ENCODE measurements at places on chromosomes 12 and 14. TPM values are rescaled to one million over a fixed set of nuclear protein-coding genes. Genes with fewer than 3 reads are reported as not detected.

DNA sequence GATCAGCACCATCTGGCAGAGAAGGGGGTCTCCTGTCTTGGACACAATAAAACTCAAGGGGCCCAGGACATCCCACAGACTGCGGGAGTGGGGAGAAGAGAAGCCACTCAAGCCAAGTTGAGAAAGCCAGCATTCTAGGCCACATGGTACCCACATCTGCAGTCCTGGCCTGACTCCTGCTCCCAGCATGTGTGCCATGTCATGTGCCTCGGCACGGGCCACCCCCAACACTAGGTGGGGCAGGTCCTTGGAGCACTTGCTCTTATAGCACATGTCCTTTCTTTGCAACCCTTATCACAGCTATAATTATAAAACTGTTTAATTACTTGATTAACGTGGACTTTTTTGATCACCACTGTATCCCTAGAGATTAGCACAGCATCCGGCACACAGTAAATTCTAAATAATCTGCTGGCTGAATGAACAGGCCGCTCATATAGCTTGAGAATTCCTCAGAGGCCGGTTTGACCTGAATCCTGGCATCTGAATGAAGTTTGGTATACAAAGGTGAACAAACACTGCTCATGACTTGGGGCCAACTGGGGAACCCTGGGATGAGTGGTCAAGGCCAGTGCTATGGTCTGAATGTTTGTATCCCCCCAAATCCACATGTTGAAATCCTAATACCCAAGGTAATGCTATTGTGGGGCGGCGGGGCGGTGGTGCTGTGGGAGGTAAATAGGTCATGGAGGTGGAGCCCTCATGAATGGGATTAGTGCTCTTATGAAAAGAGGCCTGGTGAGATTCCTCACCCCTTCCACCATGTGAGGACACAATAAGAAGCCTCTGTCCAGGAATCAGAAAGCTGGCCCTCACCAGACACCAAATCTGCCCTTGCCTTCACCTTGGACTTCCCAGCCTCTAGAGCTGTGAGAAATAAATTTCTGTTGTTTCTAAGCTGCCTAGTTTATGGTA, 6.6 kb downstream of the NCKAP5L start:
- H3K27me3 ChIP-seq = no peaks in the 10 kb centered on the region
- peaks cover 52% of the 10 kb centered on the region for H3K4me1 ChIP-seq
- H3K36me3 ChIP-seq = no peaks in the 10 kb centered on the region
- no peak for DNase-seq
- no peak overlapping the region for H3K4me3 ChIP-seq

DNA sequence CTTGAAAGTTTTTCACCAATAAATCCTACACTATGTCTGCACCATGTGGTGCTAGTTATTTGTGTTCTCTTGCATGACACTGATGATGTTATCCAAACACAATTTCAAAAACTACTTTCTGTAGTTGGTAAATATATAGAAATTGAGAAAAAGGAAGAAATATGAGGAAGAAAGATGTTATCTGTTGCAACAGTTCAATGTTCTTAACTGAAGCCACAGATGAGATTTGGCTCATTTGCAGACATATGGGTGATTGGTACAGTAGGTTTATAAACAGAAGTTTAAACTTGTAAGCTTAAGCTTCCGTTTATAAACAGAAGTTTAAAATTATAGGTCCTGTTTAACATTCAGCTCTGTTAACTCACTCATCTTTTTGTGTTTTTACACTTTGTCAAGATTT, at the start of gene CLEC12A:
Gene CLEC12A, plus strand, starts transcription at position 229 of the 400 bp plus-strand sequence. CDS start 188 bp downstream, outside the sequence.
- no peak within 1 kb of the TSS for H3K4me3 ChIP-seq
- H3K4me1 ChIP-seq = no peaks in the 10 kb centered on the region
- H3K36me3 ChIP-seq = no peaks in the 10 kb centered on the region
- H3K27ac ChIP-seq = no peak within 1 kb of the TSS
- no peaks in the 10 kb centered on the region for H3K27me3 ChIP-seq
- no peak for DNase-seq

DNA sequence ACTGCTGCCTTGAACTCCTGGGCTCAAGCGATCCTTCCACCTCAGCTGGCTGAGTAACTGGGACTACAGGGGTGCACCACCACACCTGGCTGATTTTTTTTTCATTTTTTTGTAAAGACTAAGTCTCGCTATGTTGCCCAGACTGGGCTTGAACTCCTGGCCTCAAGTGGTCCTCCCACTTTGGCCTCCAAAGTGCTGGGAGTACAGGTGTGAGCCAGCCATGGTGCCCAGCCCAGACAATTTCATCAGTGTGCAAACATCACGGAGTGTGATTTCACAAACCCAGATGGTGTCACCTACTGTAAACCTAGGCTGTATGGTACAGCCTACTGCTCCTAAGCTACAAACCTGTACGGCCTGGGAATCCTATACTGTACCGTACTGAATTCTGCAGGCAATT, 6.9 kb upstream of the BCL7A start:
- no peak for DNase-seq
- H3K27me3 ChIP-seq = no peaks in the 10 kb centered on the region
- H3K27ac ChIP-seq = no peak overlapping the region
- H3K4me1 ChIP-seq = no peaks in the 10 kb centered on the region

GRCh38 chr14:70887207-70887681, 20.0 kb upstream of the PCNX1 start:
- DNase-seq = no peak
- no peaks in the 10 kb centered on the region for H3K27me3 ChIP-seq
- no peaks in the 10 kb centered on the region for H3K4me1 ChIP-seq
- no peaks in the 10 kb centered on the region for H3K36me3 ChIP-seq
- no peak overlapping the region for H3K27ac ChIP-seq

The CIROP gene
- total RNA-seq = not detected

- DNase-seq = no peak
- H3K36me3 ChIP-seq = no peaks in the 10 kb centered on the region
- peak overlapping the region; percentile 25 for H3K27ac ChIP-seq
- H3K4me3 ChIP-seq = no peak overlapping the region
- no peaks in the 10 kb centered on the region for H3K27me3 ChIP-seq
- H3K4me1 ChIP-seq = no peaks in the 10 kb centered on the region
Observed at GRCh38 chr14:51581017-51581881, 70.5 kb upstream of the FRMD6 start.

- DNase-seq = peak; percentile 29
- H3K27me3 ChIP-seq = no peaks in the 10 kb centered on the region
- H3K36me3 ChIP-seq = no peaks in the 10 kb centered on the region
- no peak overlapping the region for H3K4me3 ChIP-seq
Observed at GRCh38 chr12:906062-906585, 43.4 kb downstream of the RAD52 start.

The PPP4R4 gene
- total RNA-seq = 6.1 TPM

- H3K4me1 ChIP-seq = no peaks in the 10 kb centered on the region
- no peak overlapping the region for H3K27ac ChIP-seq
- no peaks in the 10 kb centered on the region for H3K36me3 ChIP-seq
- no peaks in the 10 kb centered on the region for H3K27me3 ChIP-seq
- no peak for DNase-seq
Observed at GRCh38 chr14:72800296-72800695, 93.6 kb downstream of the DPF3 start.

GRCh38 chr12:104699489-104700190, 242.9 kb downstream of the CHST11 start:
- no peaks in the 10 kb centered on the region for H3K36me3 ChIP-seq
- no peak overlapping the region for H3K27ac ChIP-seq
- H3K27me3 ChIP-seq = no peaks in the 10 kb centered on the region
- peaks cover 10% of the 10 kb centered on the region for H3K4me1 ChIP-seq
- no peak for DNase-seq
- no peak overlapping the region for H3K4me3 ChIP-seq

DNA sequence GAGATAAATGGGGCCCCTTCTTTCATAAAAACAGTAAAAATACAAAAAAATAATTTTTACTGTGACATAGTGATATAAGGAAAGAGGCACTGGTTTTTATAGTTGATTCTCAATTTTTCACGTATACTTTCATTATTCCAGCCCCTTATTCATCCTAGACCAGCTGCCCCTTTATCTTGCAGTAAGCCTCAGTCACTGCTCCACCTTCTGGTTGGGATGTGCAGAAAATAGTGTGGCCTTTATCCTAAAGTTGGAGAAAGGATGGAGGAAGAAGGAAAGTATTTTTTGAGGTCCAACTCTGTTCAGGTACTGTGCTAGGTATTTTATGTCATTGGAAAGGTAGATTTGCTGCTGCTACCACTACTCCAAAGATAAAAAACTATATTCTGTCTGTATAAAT, 172.7 kb downstream of the ANO6 start:
- H3K27ac ChIP-seq = no peak overlapping the region
- H3K4me3 ChIP-seq = no peak overlapping the region
- no peak for DNase-seq
- H3K27me3 ChIP-seq = no peaks in the 10 kb centered on the region
- no peaks in the 10 kb centered on the region for H3K4me1 ChIP-seq
